PC-9 (cell line): ENCODE measurements at places on chromosomes 4 and X. TPM values are rescaled to one million over a fixed set of nuclear protein-coding genes. Genes with fewer than 3 reads are reported as not detected.

CENPVL2 gene
- not detected in 2 replicates for total RNA-seq

GRCh38 chr4:11250510-11250909 lies 178.2 kb downstream of the HS3ST1 start:
- no peak for DNase-seq

- DNase-seq, result no peak
Observed at GRCh38 chr4:71275004-71275403, 63.8 kb upstream of the SLC4A4 start.

DNA sequence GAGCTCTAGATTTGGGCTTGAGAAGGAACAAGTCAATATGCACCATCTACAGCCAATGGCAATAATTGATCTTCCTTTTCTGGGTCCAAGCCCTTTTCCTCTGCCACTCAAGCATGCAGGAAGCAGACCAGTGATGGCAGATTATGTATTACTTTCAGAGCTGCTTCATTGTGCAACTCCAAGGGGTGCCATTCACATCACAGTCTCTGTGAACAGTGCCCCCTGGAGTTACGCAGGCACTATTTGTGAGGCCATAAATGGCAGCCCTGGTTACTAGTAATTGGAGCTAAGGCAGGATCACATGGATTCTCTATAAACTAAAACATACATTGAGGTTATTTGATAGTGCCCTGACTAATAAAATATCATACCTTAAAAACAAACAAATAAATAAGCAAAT lies 313.4 kb upstream of the SLC7A11 start:
- no peak for DNase-seq
